ENCODE measurements at places on chromosomes 16 and 17.
A peak's percentile ranks its signal among the peaks of the same experiment; 100 is the strongest.

- no peak for DNase-seq
These were observed 2.1 kb upstream of the CA4 start for GRCh38 chr17:60147553-60148223.

DNA sequence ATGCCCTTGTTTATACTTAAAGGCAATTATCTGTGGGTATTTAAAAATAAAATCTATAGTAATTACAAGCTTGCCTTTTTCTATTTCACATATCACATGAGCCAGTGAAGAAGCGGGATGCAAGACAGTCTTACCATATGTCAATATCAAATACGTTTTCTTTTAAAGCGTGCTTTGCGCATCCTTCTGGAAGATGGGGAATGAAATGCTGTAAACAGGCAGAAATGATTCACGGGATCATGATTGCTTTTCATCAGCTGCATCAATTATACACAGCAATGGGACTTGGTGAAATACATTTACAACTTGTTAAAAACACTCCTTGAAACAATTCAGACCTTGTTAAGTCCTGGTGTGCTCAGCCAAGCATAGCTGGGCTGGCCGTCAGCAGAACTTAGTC is 72.5 kb downstream of the WSCD1 start:
- DNase-seq, result no peak

DNA sequence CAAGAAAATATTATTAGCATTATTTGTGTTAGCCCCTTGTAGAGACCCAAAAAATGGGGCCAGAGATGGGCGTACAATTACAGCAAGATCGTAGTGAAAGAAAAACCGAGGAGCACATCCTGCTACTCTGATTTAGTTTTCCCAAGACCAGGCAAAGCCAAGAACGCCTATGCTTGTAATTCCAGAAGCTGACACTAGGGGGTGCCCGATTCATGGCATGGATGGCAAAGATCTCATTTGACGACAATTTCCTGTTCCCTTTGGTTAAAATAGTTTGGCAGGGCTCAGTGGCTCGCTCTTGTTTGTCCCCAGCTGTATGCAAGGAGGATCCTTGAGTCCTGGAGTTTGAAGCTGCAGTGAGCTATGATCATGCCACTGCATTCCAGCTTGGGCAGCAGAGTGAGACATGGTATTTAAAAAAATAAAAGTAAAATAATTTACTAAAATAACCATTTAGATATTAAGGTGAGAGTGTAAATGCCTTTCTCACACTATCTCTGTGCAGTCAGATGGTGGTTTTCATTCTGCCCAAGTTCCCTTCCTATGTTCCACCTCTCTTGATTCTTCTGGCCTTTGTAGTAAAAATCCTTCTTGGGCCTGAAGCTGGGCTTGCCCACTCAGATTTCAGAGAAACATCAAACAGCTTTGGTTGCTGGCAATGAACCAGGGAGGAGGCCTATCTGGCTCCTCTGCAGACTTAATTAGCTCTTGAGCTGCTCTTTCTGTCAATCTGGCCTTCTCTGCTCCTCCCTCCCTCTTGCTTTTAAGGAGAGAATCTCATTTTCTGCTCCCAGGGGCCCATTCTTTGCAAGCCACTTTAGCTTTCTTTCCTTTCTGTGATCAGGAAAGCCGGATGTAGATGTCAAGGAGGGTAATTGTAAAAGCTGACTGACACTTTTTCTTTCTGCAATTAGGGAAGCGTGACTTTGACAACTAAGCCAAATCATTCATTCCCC is 31.2 kb downstream of the TMEM238L start:
- peak; percentile 28 for DNase-seq

DNA sequence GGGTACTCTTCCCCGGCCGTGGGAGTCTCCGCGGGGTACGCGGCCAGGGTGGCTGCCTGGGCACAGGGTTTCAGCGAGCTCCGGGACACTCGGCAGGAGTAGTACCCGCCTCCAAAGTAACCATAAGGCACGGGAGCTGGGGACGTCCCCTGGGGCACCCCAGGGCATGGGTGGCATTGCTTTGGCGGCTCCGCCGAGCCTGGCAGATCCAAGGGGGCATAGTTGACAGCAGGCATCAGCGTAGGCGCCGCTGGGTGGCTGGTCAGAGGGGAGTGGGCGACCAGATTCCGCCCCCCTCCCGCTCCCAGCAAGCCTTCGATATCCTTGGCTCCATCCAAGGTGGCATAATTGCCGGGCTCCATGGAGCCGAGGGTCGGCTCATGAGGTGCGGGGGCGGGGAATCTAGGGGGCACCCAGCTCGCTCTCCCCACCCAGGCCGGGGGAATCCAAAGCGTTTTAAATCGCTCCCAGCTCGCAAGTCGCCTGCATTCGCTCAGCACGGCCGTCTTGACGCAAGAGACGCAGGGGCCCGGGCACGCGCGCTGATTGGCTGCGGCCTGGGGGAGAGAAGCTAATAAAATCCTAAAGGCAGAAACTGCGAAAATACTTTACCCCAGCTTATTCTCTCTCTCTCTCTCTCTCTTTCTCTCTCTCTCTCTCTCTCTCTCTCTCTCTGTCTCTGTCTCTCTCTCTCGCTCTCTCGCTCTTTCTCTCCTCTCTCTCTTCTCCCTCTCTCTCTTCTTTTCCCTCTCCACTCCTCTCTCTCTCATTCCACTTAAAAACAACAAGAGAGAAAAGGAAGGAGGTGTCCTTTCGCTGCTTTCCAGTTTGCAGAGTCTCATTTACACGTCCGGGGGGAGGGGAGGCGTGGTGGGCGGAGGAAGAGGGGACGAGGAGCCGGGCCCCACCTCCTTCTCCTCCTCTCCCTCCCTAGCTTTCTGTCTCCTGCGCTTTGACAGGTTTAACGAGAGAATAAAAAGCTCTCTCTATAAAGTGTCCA is at the start of gene HOXB13:
Gene HOXB13, minus strand, starts transcription at position 519 of the 1,000 bp plus-strand sequence. Its CDS starts 157 bp downstream, at position 362.
- DNase-seq, result peak; percentile 83

DNA sequence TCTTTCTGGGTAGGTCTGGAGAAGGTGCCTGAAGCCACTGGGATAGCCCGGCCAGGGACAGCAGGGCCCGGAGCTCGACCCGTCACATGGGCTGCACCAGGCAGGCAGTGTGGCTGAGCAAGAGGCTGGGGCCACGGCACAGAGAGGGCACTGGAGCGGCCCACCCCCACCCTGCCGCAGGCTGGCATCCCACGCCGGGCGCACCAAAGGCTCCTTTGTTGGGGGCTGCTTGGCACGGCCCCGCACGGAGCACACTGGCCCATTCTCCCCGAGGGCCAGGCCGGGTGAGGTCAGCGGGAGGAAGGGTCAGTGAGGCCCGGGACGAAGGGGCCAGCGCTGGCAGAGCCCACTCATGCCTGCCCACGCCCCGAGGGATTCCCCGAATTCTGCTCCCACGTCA is 36.5 kb upstream of the PVALEF start:
- DNase-seq, result no peak

GRCh38 chr17:80316927-80317705 is 56.5 kb downstream of the RNF213 start:
- DNase-seq, result no peak

- peak; percentile 38 for DNase-seq
These were observed 2.1 kb downstream of the SOX9 start for GRCh38 chr17:72122765-72123529.

- peak; percentile 66 for DNase-seq
These were observed 543 bp downstream of the ARHGAP23 start for GRCh38 chr17:38428643-38429371.

GRCh38 chr17:41686281-41686680 is 2.4 kb upstream of the EIF1 start:
- DNase-seq, result no peak

DNA sequence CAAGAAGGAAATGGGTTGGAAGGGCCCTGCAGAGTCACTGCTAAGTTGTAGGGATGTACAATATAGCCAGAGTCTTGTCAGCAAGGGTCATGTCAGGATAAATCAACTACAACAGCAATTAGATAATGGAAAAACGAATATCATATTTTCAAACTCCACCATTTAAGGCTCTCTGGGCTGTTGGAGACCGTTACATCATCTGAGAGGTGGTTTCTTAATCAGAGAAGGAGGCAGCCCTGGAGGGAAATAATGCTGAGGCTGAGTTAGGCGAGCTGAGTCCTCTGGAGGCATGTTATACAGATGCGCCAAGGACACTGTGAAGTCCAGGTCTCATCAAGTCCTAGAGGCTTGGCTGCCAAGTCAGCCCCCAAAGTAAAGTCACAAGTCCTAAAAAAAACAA is 30.3 kb downstream of the LYRM9 start:
- DNase-seq, result no peak

GRCh38 chr16:10128397-10129258 is 53.6 kb downstream of the GRIN2A start:
- peak; percentile 52 for DNase-seq

DNA sequence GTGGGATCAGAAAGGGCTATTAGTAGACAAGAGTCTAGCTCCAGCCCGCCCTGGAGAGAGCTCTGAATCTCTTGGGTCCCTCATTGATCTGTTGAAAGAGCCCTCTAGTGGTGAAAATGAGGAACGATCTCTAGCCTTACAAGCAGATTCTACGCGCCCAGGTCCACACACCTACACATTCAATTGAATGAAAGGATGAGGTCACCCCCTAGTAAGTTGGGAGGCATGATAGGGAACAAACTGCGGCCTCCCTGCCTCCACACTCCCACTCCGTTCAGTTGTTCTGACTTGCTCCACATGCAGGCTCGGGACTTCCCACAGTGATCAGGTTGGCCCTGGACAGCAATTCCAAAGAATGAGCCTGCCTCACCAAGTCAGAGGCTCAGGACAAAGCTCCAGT is 2.9 kb upstream of the CACNG3 start:
- DNase-seq, result peak; percentile 38

DNA sequence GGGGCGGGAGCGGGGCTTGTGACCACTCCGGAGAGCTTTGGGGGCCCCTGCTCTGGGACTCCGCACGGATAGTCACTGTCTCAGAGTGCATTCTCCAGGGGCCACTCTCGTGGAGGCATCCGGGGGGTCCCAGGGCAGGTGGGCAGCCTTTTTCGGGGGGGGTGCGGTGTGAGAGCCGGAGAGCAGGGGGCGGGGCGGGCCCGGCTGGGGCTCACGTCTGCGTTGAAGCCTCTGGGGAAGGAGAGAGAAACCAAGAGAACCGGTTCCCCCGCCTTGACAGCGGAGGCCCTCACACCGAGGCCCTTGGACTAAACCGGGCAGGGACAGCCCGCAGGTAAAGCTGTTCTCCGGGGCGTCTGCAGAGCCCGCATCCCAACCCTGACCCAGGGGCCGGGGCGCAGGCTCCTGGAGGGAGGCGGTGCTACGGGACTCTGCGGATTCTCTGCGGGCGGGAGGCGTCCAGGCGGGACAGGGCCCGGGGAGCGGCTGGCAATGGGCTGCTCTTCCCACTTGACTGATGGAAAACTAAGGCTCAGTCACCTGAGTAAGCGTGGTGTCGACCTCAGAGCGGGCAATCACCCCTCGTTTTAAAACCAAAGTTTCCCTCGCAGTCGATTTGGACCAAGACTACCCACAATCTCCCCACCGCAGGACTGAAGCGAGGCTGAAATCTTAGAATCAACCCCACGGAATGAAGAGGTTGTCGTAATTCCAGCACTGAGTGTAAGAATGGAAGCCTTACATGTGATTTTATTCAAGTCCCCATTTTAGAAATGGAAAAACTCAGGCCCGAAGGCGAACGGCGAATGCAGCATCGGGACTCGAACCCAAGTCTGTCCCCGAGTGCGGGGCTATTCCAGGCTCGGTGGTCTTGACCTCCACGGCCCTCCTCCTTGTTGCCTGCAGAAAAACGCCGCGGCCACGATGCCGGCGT is 49.6 kb upstream of the AMZ2 start:
- DNase-seq, result no peak

DNA sequence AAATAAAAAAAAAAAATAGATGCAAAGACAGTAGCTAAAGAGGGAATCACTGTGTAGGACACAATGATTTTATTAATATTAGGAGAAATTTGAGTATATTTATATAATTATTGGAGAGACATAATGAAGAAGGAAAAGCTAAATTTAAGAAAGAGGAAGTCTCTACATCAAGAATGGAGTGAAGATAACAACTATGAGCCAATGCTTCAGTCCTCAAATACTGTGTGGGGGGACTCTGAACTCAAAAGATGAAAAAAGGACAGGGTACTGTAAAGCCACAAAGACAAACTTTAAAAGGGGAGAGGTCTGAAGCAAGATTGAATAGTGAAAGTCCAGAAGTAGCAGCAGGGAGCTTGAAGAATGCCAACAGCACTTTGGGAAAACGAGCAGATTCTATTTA is 44.7 kb downstream of the SKAP1 start:
- no peak for DNase-seq

DNA sequence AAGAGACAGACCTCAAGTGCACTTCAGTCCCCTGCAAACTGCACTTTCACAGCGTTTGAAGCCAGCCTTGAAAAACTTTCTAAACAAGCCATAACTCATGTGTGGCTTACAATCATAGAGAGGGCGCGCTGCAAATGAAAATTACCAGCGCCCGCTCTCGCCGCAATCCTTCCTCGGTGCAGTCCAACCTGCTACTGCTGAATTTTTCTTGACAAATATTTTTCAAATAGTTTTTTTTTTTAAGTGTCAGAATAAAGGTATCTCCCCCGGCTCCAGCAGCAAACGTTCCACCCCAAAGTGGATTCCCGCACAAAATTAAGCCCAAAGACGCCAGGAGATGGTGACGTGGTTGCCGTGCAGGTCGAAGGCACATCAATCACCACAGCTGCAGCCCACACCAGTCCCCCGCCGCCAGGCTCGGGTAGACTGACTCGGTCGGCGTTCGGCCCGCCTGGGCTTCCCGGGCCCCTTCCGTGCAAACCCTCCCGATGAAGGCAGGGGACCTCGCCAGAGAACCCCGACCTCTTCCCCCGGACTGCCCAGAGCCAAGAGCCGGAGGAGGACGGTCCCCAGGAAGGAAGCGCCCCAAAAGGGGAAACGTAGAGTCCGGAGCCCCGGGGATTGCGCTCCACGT is 630 bp downstream of the GRB2 start:
- peak; percentile 36 for DNase-seq

- no peak for DNase-seq
These were observed 15.4 kb downstream of the COG1 start for GRCh38 chr17:73208139-73208827.

DNA sequence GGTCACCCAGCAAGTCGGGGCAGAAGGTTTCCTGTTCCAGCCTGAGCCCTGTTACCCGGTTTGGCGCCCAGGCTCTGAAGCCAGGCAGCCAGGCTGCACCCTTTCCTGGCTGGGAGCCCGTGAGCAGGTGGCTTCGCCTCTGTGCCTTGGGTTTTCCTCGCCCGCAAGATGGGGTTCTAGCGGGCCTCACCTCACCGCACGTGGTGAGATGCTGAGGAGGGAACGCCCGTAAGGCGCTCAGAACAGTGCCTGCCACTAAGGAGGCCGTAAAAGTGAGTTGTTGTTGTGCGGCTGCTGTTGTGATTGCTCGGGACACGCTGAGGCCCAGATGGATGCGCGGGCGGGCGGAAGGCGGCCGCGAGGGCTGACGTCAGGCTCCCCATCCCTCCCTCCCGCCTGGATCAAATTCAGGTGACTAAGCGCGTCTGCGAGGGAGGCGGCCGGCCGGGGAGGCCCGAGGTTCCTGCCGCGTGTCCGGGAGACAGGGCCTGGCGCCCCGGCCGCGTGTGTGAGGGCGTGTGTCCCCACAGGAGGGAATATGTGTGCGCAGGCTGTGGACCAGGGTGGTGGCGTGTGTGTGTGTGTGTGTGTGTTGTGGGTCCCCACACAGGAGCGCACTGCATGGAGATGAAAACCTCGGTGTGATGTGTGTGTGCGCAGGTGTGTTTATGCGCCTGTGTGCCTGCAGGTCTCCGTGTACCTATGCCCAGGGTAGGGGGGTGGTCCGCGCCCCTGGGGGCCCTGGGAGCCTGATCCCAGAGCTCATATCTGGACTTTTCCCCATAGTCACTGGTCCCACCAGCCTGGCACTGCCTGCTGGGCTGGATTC is 4.3 kb downstream of the CAMKK1 start:
- no peak for DNase-seq

Measured in RPMI7951 (cell line).